Activated CD8-positive, alpha-beta memory T cell treated with anti-CD3 and anti-CD28 coated beads for 48 hours (primary cell): ENCODE measurements at places on chromosomes 4 and X.

- no peak for DNase-seq
These were observed 62.5 kb downstream of the RGS12 start for GRCh38 chr4:3355266-3355748.

GRCh38 chrX:131840799-131841495, 182.2 kb upstream of the STK26 start:
- no peak for DNase-seq

DNA sequence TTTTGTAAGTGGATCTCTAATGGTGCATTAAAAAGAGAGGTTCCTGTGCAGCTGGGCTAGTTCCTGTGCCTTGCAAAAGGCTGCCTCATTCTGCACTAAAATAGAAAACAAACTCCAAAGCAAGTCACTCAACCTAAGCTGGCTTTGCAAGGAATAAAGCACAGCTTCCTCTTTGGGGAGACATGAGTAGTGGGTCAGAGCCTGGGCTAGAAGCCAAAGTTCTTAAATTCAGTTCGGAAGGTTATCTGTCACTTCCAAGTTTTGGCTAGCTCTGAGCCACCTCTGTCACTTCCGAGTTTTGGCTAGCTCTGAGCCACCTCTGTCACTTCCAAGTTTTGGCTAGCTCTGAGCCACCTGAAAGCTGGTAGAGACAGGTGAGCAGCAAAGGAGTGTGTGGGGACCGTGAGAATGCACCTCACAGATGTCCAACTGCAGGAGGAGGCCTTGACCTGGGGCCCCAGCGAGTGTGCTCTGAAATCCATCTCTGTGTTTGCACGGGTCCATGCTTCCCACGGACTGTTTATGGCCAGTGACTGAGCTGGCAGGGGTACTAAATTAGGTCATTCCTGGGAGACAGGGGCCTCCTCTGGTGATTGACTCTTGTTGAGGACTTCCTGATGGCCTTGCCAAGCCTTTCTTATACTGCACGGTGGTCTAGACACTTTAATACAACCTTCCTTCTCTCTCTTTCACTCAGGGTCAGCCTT, 36.4 kb upstream of the MAMLD1 start:
- DNase-seq, result no peak

- no peak for DNase-seq
These were observed 12.9 kb downstream of the LETM1 start for GRCh38 chr4:1842993-1843448.

GRCh38 chr4:139594591-139595185, 38.7 kb upstream of the SETD7 start:
- no peak for DNase-seq

GRCh38 chr4:177097291-177097690, 212.4 kb upstream of the NEIL3 start:
- DNase-seq, result no peak

DNA sequence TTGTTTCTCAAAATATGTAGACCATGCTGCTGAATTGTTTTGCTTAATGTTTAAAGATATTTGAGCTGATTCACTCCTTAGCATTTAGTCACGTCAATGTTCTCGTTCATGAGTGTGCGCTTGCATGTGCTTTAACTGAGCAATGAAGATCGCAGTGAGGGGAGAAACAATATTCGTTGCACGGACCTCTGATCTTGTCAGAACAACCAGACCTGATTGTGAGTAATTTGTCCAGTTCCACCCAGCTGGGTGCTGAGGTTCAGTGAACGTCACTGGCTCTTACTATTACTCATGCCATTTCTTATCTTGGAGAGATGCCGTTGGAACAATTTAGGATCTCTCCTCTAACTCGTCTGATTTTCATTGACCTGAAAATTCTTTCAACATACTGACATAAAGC, 15.0 kb upstream of the PRKX start:
- no peak for DNase-seq

GRCh38 chr4:41394481-41394894, 137.8 kb downstream of the UCHL1 start:
- no peak for DNase-seq

GRCh38 chrX:137101273-137101990, 67.6 kb upstream of the GPR101 start:
- DNase-seq, result no peak

- no peak for DNase-seq
These were observed 69.0 kb upstream of the ETNPPL start for GRCh38 chr4:108831886-108832285.

DNA sequence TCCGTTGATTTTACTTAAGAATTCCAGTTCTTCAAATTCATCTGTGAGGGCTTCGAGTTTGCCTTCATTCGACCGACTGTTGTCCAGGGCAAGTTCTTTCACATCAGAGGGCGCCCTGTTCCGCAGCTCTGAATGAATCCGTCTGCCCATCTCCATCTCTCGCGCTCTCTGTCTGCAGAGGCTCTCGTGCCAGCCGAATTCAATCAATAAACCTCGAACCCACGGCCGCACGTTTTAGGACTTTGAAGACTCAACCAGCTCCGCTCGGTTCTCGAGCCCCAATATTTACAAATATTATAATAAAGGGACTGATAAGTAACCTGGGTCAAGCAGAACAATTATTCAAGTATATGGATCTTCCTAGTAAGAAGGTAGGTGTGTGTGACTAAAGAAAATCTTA, 556.4 kb upstream of the SMIM31 start:
- DNase-seq, result no peak

DNA sequence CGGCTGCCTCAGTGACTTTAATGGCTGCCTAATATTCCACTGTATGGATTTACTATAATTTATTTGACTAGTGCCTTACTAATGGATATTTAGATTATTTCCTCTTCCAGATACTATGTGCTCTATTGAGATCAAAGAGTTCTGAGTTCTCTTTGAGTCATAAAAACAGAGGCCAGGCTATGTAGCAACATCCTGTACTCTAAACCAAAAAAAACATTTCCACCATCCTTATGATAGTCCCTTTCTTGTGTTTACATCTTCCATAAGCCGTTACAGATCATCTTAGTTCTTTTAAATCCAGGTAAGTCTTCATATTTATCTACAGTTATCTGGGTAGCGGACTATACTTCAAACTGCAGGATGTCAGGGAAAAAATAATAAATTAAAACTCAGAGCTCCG, 56.6 kb upstream of the TMEM184C start:
- DNase-seq, result no peak

- no peak for DNase-seq
These were observed 42.3 kb downstream of the SPATA4 start for GRCh38 chr4:176153124-176153523.

DNA sequence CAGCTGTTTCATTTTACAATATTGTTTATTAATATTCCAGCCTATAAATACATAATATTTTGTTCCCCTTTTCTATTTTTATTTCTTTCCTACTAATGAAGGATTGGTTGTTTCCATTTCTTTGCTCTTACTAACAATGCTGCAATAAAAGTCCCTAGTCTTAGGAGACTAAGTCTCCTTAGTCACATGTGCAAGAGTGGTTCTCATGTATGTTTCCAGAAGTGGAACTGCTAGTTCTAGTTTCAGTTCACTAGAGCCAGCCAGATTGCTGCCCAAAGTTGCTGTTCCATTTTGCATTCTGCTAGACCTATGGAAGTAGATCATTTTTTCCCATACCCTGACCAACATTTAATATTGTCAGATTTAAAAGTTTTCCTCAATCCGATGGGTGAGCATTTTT, 44.3 kb downstream of the CNGA1 start:
- DNase-seq, result no peak

GRCh38 chr4:37453281-37453998, 208.9 kb downstream of the NWD2 start:
- peak; percentile 12 for DNase-seq

- no peak for DNase-seq
These were observed 1267.3 kb downstream of the PCDH19 start for GRCh38 chrX:99142745-99143144.

GRCh38 chr4:75985116-75985515, 5.6 kb downstream of the SDAD1 start:
- DNase-seq, result no peak

- DNase-seq, result no peak
These were observed 78.9 kb downstream of the NAF1 start for GRCh38 chr4:163087805-163088204.

DNA sequence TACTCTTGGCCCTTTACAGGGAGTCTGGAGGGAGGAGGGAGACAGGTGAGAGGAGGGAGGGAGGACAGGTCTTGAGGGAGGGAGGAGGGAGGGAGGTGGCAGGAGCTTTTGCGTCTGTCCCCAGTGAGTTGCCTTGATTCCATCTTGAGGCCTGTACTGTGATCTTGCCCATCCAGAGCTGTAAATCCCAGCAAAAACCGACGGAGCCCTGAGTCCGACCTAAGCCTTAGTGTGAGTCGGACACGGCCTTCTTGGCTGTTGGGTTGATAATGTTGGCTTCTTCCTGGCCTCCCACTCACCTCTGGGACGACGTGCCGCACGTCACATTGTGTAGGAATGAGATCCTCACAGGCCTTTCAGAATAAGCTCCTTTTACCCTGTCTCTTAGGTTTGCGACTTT, 72.5 kb downstream of the RGS12 start:
- no peak for DNase-seq

GRCh38 chr4:71186566-71187403, 152.0 kb upstream of the SLC4A4 start:
- DNase-seq, result peak; percentile 7

- no peak for DNase-seq
These were observed 1279.7 kb upstream of the ADGRL3 start for GRCh38 chr4:59920416-59920815.

- no peak for DNase-seq
These were observed 106.6 kb downstream of the SHROOM4 start for GRCh38 chrX:50707405-50707804.

GRCh38 chrX:46690818-46691217, 68.1 kb downstream of the SLC9A7 start:
- no peak for DNase-seq

DNA sequence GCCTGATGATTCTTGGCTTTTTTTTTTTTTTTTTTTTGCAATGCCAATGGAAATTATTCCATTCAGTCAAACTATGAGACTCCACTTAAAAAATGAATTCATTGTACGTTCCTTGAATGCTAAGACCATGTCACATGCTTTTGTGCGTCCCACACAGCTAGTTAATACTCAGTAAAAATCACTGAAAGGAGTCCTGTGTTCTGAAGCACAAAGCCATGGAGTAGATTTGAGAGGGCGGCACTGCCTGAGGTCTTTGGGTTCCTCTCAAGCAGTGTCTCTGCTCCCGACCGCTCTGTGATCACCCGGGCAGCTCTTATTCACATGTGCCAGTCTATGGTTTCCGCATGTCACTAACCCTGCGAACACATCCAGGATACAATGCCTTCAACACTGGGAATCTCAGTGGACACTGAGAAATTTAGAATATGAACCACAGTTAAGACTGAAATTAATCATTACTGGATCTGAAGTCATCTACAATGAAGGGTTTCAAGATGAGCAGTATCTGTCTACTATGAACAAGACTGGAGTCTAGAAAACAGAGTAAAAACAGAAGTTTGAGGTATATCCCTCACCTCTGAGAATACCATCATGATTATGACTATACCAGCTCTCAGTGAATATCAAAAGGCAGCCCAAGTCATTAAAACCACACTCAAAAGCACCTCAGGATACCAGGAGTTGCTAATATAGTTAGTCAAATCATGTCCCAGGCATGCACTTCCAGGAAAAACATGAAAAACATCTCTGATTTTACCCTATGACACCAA, 193.0 kb downstream of the MGST2 start:
- DNase-seq, result no peak

- no peak for DNase-seq
These were observed 326.3 kb downstream of the ARHGAP10 start for GRCh38 chr4:148057984-148058859.

DNA sequence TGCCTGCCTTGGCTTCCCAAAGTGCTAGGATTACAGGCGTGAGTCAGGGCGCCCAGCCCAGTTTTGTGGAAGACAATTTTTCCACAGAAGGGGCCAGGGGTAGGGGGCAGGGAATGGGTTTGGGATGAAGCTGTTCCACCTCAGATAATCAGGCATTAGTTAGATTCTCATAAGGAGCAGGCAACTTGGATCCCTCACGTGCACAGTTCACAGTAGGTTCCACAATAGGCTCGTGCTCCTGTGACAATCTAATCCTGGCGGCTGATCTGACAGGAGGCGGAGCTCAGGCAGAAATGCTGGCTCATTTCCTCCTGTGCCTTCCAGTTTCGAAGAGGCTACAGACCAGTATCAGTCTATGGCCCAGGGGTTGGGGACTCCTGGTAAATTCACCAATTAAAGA, 491.6 kb upstream of the AADAT start:
- no peak for DNase-seq

DNA sequence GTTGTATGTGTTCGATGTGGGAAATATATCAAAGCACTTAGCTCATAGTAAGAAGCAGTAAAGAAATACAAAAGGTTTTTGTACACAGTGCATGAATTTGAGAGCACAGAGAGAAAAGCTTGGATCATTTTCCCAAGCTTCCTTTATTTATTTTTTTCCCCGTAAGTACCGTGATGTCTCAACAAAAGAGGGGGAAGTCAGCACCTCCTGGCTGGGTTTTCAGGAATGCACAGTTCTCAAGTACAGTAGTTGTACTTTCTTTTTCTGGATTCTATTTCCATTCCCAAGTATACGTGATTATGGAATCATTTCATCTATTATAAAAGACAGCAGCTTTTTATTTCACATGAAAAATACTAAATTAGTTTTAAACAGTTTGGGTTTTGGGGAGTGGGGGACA, 171.5 kb upstream of the EDNRA start:
- DNase-seq, result no peak

DNA sequence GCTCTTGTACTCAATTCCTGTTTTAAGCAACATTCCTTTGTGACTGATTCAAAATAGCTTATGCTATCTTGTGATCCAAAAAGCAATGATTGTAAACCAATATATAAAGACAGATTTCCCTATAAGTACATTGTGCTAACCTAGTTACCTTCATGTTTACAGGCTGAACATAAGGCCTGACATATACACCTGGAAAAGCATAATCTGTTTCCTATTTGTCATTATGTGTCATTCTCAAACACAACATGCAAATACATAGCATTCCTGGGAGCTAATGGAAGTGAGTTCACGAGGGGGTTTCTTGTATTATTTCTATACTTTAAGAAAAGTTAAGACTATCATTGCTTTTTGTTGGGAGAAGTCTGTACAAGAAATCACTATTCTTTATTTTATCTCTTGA, 638.1 kb upstream of the AGA start:
- DNase-seq, result no peak

DNA sequence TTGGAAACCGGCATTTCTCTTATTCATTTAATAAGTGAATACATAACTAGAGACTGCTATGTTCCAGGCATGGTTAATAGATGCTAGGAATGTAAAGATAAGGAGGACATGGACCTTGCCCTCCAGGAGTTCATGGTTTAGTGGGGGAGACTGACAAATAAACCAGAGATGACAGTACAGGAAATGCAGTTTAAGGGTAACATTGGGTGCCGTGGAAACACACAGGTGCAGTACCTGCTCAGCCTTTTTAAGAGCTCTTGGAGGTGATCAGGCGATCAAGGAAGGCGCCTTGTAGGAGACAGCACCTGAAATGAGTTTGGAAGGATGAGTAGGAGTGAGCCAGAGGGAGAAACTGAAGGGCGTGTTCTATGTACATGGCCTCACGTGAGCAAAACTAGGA, 145.8 kb downstream of the AASDH start:
- no peak for DNase-seq
